AG04450 (cell line): ENCODE measurements at places on chromosomes 7 and 10. TPM values are rescaled to one million over a fixed set of nuclear protein-coding genes. Genes with fewer than 3 reads are reported as not detected.

TBC1D12 gene
- 4.1 and 4.7 TPM in 2 replicates for polyA plus RNA-seq

RBP4 gene
- polyA plus RNA-seq = not detected in 2 replicates

TAS2R3 gene
- 0.19 and 0.21 TPM in 2 replicates for polyA plus RNA-seq

NKX2-3 gene
- polyA plus RNA-seq = not detected in 2 replicates

APBB1IP gene
- 0.02 and 0.04 TPM in 2 replicates for polyA plus RNA-seq

AUTS2 gene
- polyA plus RNA-seq = 1.5 and 2.0 TPM in 2 replicates

RET gene
- 0.06 and 0.17 TPM in 2 replicates for polyA plus RNA-seq

GBX1 gene
- polyA plus RNA-seq = not detected in 2 replicates

BHLHA15 gene
- not detected in 2 replicates for polyA plus RNA-seq

SPDYE9 gene
- 0.06 and 0.07 TPM in 2 replicates for polyA plus RNA-seq

LMOD2 gene
- not detected in 2 replicates for polyA plus RNA-seq

ATOH7 gene
- polyA plus RNA-seq = 0.06 TPM in 1 of 2 replicates, not detected in the other

HGF gene
- 105 and 129 TPM in 2 replicates for polyA plus RNA-seq

SOSTDC1 gene
- 0.11 and 0.14 TPM in 2 replicates for polyA plus RNA-seq

DNA sequence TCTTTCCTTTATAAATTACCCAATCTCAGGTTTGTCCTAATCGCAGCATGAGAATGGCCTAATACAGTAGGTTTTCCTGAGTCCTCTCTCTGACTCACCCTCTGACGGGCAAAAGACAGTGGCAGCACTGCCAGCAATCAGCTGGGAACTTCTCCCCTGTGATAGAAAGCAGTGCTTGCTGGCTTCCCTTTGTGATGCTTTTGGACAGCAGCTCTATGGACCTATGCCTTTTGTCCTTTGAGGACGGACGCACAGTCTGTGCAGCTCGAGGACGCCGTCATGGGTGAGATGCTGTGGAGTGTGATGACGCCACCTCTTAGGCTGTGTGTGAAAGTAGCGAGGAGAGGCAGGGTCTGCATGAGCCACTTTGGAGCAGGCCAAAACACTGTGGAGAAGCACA, 68.8 kb downstream of the KIAA1217 start:
- DNase-seq = no peak

GRCh38 chr10:43574906-43575305, 490 bp upstream of the ZNF239 start:
- no peak for DNase-seq

GRCh38 chr7:2163600-2164555, 68.9 kb downstream of the MAD1L1 start:
- DNase-seq = no peak

GRCh38 chr10:21452203-21452602, 73.3 kb downstream of the SKIDA1 start:
- no peak for DNase-seq

GRCh38 chr10:71228875-71229675, 16.7 kb downstream of the UNC5B start:
- no peak for DNase-seq

DNA sequence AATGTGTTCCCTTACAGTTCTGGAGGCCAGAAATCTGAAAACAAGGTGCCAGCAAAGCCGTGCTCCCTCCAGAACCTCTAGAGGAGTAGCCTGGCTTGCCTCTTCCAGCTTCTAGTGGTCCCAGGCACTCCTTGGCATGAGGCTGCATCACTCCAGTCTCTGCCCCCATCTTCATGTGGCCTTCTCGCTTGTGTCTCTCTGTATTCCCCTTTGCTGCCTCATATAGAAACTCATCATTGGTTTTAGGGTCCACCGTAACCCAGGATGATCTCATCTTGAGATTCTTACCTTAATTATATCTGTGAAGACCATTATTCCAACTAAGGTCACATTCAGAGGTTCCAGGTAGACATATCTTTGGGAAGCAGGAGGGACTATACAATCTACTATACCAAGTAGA, 182.4 kb downstream of the SKIDA1 start:
- no peak for DNase-seq

GRCh38 chr7:90951986-90952954, 312.0 kb upstream of the FZD1 start:
- DNase-seq = no peak

- DNase-seq = no peak
Observed at GRCh38 chr7:4015996-4016395, 666.1 kb upstream of the FOXK1 start.

- DNase-seq = no peak
Observed at GRCh38 chr7:98483276-98483963, 82.5 kb upstream of the BAIAP2L1 start.

- DNase-seq = no peak
Observed at GRCh38 chr10:4941540-4942330, 21.5 kb upstream of the AKR1C1 start.

- DNase-seq = no peak
Observed at GRCh38 chr7:150402671-150403321, 23.7 kb downstream of the ZNF775 start.

DNA sequence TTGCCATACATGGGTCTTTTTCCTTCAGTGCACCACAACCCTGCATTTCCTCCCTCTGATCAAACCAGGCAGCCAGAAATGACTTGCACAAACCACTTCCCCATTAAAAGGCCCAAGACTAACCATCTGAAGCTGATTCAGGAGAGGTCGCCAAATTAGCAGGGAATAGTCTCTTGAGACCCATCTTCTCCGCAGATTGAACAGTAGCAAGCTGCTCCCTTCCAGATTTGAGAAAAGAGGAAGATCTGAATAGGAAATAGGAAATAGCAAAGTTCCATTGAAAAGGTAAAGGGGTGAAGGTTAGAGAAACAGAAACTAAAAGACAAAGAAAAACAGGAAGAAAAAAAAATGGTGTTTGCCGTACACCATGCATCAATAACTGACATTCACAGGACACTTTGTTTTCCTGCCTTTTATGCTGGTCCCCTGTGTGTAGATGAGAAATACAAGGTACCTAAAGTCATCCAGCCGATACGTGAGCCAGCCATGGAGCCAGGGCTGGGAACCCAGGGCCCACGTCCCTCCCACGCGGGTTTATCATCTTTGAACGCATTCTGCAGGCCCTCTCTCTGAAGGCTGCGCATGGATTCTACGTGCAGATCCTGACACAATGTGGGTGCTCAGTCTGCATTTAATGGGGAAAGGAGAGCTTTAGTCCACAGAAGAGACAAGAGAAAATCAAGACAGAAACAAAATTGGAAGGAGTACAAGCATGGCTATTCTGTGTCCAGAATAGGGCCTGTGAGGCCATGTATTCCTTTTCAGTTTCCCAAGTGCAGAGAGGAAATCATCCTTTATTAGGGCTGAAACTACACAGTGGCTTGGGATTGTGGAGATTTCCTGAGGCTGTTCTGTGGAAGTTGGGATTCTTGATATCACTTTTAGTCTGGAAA, 268.4 kb upstream of the NPVF start:
- no peak for DNase-seq

DNA sequence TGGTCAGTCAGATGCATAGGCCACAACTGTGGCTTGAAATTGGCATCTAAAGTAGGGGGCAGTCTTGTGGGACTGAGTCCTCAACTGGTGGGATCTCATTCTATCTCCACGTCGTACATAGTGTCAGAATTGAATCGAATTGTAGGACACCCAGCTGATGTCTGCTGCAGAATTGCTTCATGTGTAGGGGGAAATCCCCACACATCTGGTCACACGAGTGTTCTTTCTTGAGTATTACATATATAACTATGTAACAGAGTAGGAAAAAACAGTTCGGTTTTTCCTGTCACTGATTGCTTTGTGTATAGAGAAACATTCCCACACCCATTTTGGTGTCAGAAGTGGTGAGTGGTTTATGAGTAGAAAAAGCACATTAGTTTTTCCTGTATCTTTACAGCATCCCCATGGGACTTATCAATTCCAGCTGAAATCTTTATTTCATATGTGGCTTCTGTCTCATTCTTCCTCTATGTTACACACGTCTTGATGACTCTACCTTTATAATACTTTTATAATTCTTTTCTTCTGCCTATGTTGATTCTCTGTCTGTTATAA, 79.4 kb upstream of the PCGF5 start:
- DNase-seq = no peak

- DNase-seq = no peak
Observed at GRCh38 chr7:21365866-21366624, 61.8 kb upstream of the SP4 start.

- DNase-seq = no peak
Observed at GRCh38 chr7:127798023-127798422, 146.0 kb downstream of the SND1 start.

GRCh38 chr7:30272126-30272525, 12.3 kb upstream of the ZNRF2 start:
- DNase-seq = no peak

DNA sequence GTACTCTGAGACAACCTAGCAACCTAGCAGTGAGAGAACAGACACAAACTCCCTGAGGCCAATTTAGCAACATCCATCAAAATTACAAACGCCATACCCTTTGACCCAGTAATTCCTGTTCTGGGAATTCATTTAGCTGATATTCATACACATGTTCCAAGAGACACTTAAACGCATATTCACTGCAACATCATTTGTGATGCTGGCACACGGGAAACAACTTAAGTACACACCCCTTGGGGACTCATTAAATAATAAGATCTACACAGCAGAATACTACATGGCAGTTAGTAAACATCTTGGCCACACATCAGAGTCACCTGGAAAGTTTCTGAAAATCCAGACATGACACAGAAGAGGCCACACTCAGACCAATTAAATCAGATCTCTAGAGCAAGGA, 17.6 kb downstream of the NUDCD3 start:
- no peak for DNase-seq

- DNase-seq = no peak
Observed at GRCh38 chr7:96887426-96887825, 117.9 kb upstream of the DLX6 start.

GRCh38 chr7:155753446-155753965, 58.8 kb downstream of the SHH start:
- no peak for DNase-seq

- no peak for DNase-seq
Observed at GRCh38 chr7:129471402-129471827, 30.9 kb upstream of the SMKR1 start.

GRCh38 chr10:70478191-70479164, at the start of gene PALD1:
Gene PALD1 (plus strand): TSS chr10:70478767. CDS start chr10:70525952, 47,185 bp downstream.
- DNase-seq = no peak

DNA sequence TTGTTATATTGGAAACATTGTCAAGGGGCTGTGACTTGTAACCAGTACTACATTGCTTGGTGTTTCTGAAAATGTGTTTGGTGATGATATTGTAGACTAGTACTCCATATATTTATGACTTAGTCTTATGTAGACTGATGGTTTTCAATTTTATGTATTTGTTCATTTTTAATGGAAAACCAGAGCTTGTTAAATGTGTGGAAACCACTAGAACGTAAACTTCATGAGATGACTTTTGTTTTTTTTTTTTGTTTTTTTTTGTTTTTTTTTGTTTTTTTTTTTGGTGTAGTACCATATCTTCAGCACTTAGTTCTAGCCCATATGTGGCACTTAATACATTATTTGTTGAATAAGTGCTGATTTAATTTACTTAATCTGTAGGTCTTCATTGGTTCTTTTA, 518.6 kb downstream of the AUTS2 start:
- DNase-seq = no peak

- no peak for DNase-seq
Observed at GRCh38 chr10:127462643-127463295, 86.3 kb upstream of the NPS start.

- no peak for DNase-seq
Observed at GRCh38 chr10:13873196-13873595, 286.4 kb downstream of the PRPF18 start.

GRCh38 chr7:1624999-1625927, 44.8 kb upstream of the ELFN1 start:
- DNase-seq = no peak

GRCh38 chr10:109922358-109922975, 844 bp downstream of the XPNPEP1 start:
- DNase-seq = no peak

DNA sequence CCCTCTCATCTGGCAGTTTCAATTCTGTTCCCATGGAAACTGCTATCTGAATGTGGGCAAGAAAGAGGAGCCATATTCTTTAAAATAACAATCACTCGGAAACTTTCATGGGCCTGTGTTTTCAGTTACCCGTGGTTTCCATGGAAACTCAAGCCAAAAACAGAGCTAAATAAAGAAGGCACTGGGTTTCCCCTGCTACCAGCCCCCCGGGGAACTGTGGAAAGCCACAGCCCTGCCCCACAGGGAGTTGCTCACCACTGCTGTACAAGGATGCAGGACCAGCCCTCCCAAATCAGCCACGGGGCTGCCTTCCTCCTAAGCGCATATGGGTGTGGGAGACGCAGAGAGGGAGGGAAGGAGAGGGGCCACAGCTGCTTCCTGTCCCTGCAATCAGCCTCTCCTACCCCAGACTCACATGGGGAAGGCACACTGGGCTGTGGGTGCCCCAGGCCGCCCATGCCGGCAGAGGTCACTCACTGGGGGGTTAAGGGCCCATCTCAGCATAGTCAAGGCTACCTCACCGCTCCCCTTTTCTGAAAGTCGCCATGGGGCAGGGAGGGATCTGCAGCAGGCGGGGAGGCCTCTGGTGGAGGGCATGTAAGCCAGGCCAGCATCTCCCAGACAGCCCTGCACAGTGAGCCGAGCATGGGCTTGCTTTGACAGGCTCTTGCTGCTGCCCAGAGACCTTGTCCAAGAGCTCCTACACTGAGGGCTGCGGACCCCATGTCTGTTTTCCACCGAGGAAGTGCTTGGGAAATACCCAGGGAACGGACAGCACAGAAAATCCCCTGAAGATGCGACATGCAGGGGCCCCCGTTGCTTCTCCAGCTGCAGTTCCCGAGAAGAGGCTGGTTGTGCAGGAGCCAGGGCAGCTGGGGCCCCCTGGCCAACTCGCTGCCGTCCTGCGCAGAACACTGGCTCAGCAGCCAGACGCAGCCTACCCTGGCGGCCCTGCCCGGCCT, 157.3 kb upstream of the PPP2R2D start:
- DNase-seq = no peak

- DNase-seq = no peak
Observed at GRCh38 chr10:75395932-75396630, 5.5 kb downstream of the ZNF503 start.

DNA sequence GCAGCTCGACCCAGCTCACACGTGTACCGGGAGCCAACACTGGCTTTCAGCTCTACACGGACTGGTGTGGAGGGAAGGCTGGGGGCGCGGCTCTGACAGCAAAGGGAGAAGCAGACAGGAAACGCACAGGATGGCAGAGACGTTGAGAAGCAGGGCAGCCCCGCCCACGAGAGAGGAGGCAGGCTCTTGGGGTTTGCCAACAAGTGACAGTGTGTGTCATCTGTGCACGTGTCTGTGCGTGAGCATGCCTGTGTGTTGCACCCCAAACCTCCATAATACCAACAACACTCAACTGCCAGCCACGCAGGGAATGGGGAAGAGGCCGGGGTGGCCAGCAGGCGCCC, 64.4 kb upstream of the PDGFA start:
- no peak for DNase-seq

GRCh38 chr7:50695026-50695425, 87.7 kb downstream of the GRB10 start:
- no peak for DNase-seq

- no peak for DNase-seq
Observed at GRCh38 chr10:77060913-77061312, 576.7 kb downstream of the KCNMA1 start.
